ENCODE measurements at places on chromosomes 7 and 10.
A peak's percentile ranks its signal among the peaks of the same experiment; 100 is the strongest.

DNA sequence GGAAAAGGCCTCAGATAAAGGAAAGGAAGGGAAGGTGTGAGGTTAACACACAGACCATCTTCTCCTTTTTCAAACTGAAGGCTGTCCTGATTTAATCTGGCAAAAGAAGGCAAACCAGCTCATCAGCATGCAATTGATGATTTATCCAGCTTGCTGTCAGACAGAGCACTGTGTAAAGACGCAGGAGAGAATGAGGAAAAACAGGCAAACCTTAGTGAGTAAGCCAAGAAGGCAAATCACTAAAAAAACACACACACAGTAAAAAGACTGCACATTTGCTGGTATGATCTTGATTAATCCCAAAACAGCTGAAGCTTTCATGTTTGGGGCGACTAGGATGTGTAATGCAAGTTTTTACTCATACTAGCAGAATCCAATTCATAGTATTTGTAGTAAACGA, 65.8 kb upstream of the SKAP2 start:
- no peak for DNase-seq

GRCh38 chr10:22345301-22346095, at the start of gene SPAG6:
TSS of gene SPAG6 (plus strand) at chr10:22345496. CDS start at chr10:22345612, 116 bp downstream.
- no peak for DNase-seq

- DNase-seq, result peak; percentile 33
Measured at GRCh38 chr10:47152861-47153349, 147.1 kb upstream of the GDF10 start.

DNA sequence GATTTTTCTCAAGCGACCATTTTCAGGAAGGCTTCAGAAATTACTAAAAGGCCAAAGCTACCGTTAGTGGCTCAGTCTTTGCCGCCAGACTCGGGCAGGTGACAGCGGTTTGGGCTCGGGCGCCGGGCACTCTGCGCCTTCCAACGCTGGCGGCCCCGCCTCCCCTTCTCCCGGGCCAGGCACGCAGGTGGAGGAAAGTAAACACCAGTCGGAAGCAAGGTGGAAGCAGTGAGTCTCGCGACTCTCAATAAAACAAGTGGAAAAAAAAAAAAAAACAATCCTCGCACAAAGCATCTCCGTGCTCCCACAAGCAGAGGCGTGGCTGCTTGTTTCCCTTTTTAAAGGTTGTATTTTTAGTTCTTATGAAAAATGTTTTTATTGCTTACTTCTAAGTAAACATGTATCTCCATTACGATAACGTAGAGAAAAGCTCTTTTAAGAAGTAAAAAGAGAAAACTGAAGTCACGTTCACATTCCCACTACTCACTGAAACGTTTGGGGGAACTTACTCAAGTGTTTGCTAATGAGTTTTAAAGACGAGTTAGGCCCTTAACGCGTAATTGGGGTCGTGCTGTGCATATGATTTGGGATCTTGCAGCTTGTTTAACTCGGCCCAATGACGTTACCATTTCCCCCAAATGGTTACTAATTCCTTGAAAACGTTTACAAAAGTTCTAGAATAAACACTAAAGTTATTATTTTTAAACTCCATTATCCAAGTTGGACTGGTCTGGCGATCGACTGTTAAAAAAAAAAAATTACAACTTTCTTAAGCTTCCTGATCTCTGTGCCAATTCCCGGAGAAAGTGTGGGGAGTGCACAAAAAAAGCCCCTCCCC, 864 bp downstream of the CDCA7L start:
- no peak for DNase-seq

DNA sequence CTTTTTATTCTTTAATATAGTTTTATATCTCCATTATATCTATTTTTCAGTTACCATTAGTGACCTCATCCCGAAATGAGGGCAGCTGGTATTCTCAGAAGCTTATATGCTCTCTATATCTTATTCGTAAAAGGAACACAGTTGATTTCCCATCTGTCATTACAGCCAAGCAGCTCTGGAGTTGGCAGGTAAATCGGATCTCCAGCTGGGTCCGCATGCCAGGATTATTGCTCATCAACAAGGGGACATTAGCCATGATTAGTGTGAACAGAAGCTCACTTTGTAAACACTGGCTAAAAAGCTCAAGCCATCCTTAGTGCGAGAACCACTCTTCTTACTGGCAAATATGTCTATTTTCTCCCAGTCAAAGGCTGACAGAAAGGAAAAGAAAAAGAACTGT, 180.3 kb downstream of the NPSR1 start:
- no peak for DNase-seq

- DNase-seq, result no peak
Measured at GRCh38 chr10:128095027-128095752, 31.0 kb downstream of the MKI67 start.

- DNase-seq, result no peak
Measured at GRCh38 chr7:136964347-136964746, 95.9 kb downstream of the CHRM2 start.

- no peak for DNase-seq
Measured at GRCh38 chr7:50145801-50146338, 52.8 kb upstream of the ZPBP start.

DNA sequence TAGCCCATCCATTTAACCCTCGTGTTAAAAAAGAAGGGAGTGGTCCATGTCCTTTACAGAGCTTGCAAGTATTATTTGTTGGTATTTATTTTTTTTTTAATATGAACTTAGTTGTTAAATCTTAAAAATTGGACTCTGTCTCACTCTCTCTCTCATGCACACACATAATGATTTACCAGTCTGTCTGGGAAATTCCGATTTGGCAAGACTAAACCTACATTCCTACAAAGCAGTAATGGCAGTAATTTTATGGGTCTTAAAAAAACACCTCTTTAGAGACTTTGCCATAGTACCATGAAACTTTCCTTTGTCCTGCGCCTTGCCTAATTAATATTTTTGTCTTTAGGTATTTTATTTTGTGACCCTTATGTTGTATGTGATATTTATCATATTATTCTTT, 239.5 kb upstream of the PPP1R3A start:
- no peak for DNase-seq

DNA sequence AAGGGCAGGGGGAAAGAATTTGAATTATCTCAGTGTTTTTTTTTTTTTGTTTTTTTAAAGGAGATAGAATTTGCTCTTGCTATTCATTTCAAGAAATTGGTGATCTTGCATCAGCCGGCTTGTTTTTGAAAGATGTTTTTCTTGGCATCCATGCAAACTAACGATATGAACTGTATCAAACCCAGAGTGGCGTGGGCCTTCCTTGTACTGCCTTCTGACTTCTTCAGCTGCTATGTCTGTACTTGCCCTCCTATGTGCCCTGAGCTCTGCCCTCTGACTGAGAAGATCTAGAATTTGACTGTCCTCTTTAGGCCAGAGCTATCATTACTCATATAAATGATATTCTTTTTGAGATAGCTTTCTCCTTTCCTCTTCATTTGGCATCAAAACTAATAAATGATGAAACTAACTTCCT, 183.1 kb downstream of the EXOC4 start:
- DNase-seq, result no peak

- DNase-seq, result no peak
Measured at GRCh38 chr7:68833422-68833821, 764.9 kb upstream of the AUTS2 start.

- no peak for DNase-seq
Measured at GRCh38 chr10:87560495-87561129, 55.9 kb downstream of the MINPP1 start.

- DNase-seq, result no peak
Measured at GRCh38 chr10:64093946-64094535, 572.8 kb downstream of the REEP3 start.

- DNase-seq, result no peak
Measured at GRCh38 chr10:88315755-88316154, 267.4 kb downstream of the RNLS start.

- no peak for DNase-seq
Measured at GRCh38 chr10:88938938-88939337, 13.6 kb downstream of the ACTA2 start.

DNA sequence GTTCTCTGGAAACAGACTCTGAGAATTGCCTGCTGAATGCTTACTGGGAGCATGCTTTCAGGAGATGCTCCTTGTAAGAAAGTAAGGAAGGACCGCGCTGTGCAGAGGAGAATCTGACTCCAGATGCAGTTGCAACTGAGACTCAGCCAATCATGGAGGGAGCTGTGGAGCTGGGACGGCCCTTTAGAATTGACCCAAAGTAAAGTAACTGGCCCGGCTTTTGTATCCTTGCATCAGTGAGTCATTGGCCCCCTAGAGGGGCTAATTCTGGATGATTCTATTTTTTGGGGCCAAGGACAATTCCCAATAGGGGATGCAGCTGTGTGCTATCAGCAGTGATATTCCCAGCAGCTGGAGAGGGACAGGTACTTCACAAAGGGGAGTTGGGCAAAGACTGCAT, 170.4 kb downstream of the PTEN start:
- DNase-seq, result no peak

Data from H54 (cell line).